Tongue (tissue), 3 donors: ENCODE measurements at places on chromosomes 12 and 14.
A peak's percentile ranks its signal among the peaks of the same experiment; 100 is the strongest.

DNA sequence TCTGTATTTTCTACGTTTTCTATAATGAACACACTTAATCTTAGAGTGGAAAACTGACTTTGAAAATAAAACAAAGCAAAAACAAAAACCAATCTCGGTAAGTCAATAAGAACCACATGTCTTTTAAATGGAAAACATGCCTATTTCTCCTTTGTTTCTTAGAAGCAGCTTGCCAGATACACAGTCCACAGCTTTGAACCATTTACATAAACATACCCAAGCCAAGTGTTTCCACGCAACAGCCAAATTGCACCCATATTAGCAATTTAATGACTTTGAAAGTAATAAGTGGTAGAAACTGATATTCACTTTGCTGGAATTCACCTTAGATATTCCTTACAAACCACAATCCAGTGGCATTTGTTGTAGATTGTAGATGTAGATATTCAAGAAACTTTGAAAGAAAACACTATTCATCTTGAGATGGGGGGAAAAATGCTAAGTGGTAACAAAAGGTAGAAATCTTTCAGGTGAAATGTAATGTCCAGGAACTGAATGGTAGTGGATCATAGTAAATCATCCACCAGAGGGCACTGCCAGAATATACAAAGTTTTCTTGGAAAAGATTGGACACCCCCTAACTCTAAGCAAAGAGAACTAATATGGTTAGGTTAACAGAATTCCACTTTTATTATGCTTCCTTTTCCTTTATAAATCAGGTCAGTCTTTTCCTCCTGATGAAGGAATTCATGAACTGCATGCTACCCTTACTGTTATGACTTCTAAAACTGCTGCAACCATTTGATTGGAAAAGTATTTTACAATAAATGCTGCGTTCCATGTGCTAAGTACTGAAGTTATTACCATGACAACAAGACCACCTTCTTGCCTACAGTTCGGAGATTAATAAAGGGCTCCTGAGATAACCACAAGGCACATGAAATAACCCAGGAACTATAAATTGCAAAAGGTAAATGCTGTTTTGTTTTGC lies 69.8 kb downstream of the RERG start:
- peak; percentile 61 for DNase-seq

DNA sequence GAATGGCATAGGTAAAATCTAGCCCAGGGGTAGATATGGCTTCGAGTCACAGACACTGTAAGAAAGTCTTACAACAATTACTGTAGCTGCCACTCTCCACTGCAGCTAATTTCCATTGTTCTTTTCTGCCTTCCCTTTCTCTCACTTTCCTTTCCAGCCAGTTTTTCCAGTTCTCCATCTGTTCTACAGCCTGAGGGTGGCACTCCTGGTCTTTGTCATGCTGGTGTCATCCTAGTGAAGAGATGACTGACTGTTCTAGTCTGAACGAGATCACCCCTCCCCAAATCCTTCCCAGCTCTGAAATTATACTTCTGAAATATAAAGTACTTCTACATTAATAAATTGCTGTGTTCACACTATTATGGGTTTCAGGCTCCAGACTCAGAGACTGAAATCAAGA lies 74.2 kb upstream of the CSRP2 start:
- DNase-seq: peak; percentile 38

DNA sequence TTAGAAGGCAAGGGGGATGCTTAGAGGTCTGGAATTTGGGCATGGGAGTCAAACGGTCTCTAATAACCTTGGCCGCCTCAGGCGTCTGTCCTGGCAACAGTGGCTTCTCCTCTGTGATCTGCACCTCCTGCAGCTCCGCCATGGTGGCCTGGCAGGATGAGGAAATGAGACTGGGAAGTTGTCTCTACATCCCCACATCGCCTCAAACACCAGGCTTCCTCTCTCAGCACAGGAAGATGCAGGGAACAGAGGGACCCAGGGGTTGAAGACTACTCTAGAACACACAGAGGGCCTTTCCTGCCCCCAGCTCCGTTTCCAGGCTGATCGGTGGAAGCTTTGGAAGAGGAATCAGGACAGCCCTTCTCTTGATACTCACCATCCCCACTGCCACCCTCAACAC lies 1.7 kb downstream of the NDRG2 start:
- no peak for DNase-seq

DNA sequence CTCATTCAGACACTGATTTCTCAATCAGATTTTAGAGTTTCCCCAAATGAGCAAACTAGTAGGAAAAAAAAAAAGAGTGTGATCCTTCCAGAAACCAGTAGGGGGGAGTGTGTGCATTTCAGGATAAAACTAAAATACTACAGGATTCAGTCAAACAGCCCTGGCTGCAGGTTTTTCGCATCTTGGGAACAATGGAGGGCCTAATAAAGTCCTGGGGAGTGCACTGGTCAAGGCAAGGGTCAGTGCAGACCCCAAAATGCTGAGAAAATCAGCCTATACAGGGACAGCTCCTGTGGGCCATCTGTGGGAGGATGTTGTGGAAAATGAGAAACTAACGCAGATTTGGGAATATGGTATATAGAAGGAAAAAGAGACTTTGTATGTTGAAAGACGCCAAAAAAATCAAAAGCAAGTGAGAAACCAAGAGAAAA lies 22.2 kb upstream of the ABCD4 start:
- peak; percentile 50 for DNase-seq

- DNase-seq: no peak
Measured at GRCh38 chr12:102675672-102676071, 195.3 kb upstream of the IGF1 start.

DNA sequence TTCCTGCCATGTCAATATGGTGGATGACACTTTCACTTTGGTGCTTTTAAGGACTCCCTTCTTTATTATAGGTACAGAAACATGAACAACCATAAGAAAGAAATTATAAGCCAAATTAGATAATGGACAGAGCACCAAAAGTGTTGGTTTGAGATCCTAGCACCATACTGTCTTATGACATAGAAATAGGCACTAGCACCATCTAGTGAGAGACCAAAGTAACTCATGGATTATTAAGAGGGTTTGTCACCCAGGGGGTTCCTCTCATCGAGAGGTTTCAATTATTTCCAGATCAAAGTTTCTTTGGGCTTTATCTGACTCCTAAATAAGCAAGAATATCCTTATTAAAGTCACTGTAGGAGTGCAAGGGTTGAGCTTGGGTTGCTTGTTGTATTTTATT lies 153.0 kb upstream of the DIO2 start:
- DNase-seq: no peak

DNA sequence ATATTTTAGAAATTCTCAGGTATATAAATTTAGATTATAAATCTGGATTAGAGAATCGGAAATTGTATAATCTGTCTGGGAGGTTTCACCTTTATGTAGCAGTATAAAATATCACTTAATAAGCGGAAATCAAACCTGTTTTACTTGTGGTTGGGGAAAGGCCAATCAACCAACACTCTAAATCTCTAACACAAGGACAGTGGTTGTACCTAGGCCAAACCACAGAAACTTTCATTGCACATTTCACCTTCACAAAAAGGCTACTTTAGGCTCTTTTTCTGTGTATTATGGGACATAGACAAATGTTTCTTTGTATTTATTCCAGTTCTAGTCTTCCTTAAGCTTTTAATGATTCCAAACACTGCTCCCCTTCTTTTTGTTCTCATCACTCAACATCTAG lies 19.8 kb downstream of the ERH start:
- no peak for DNase-seq

- DNase-seq: no peak
Measured at GRCh38 chr12:56298828-56299227, 1.3 kb downstream of the CS start.

GRCh38 chr12:66379616-66380015 lies 77.3 kb downstream of the HELB start:
- no peak for DNase-seq

DNA sequence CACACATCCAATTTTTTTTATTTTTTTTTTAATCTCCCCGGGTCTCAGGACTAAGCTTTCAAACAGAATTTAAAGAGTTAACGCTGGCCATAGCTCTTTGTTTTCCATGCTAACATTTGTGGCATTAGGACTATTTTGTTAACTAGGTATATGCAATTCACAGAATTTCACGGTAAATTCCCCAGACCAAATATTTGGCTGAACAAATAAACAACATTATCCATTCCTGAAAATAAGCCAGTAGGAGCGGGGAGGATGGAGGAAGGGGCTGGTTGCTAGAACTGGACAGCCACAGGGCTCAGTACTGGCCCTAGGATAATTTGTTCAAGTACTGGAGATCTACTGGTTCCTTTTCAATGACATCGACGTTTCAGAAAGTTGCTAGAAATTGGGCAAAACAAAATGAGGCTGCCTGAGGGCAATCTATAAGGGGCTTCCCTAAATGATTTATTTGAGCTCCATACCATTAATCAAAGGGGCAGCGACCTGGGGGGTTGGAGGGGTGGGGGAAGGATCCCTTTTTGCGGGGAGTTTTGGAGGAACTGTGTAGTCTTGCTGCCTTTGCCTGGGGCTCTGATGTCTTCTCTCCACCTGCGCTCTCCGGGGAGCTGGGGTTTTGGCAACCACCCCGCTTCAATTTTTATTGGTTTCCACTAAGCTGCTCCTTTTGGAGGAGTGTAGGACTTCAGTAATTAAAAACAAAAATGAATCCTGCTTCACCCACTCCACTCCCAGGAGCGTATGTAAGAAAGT lies 9.0 kb downstream of the BMP4 start:
- DNase-seq: peak; percentile 32

- DNase-seq: no peak
Measured at GRCh38 chr12:4794491-4794890, 74.3 kb downstream of the GALNT8 start.
